Activated CD4-positive, alpha-beta T cell treated with anti-CD3 and anti-CD28 coated beads, Interleukin-10, Interleukin-2, amounts not matched to agents 100 ng/mL and 50 ng/mL, durations not matched to agents 16 hours and 8 hours (primary cell): ENCODE measurements at places on chromosomes 1 and 21.
A peak's percentile ranks its signal among the peaks of the same experiment; 100 is the strongest.

DNA sequence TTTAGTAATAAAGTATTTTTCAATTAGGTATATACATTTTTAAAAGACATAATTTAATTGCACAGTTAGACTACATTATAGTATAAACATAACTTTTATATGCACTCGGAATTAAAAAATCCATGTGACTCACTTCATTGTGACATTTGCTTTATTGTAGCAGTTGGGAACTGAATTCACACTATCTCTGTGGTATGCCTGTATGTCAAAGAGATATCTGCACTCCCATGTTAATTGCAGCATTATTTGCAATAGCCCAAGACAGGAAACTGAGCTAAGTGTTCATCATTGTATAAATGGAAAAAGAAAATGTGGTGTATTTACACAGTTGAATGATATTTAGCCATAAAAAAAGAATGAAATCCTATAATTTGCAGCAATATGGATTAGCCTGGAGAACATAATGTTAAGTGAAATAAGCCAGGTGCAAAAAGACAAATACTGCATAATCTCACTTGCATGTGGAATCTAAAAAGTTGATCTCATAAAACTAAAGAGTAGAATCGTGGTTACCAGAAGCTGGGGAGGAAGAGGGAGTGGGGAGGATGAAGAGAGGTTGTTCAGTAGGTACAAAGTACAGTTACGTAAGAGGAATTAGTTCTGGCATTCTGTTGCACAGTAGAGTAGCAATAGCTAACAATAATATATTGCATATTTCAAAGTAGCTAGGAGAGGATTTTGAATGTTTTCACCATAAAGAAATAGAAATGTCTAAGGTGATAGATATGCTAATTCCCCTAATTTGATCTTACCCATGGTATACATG lies 64.8 kb downstream of the DPT start:
- no peak for DNase-seq

DNA sequence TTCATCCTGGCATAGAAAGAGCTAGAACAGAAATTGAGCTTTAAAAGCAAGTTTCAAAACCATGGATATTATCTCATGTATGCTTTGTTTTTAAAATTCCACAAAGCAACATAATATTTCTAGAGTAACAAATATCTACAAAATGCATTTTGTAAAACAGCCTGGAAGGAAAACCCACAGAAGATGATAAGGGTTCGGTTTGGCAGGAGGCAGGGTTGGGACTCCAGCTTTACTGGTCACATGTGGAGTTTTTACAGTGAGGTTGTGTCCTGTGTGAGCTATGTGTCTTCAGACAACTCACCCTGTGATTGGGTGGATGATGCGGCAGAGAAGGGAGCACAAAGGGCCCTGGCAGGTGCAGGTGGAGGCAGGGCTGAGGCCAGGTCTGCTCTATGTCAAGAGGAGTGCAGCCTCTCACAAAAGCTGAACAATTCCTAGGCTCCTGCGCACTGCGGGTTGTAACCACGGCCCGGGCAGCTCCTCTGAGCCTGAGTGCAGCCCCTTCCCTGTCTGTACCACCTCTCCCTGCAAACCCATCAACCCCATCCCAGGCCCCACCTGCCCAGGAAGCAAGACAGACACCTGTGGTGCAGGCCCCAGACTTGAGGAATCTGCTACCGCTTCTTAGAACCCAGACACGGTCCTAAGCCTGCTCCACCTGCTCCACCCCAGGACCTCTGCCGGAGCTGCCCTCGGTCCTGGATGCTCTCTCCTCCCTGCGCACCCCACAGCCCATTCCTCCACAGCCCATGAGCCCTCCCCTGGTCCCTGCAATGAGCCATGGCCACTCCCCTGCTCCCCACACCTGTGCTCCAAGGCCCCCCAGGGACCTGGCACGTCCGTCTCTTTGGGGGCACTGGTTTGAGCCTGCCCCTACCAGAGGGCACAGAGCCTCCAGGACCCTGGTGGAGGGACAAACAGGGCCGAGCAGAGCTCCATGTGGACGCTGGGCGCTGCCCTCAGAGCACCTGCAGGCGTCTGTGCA lies 2.8 kb upstream of the COL18A1 start:
- no peak for DNase-seq

GRCh38 chr1:118370861-118371260 lies 185.8 kb upstream of the SPAG17 start:
- no peak for DNase-seq

GRCh38 chr21:46049890-46050667 lies 47.8 kb upstream of the COL6A2 start:
- no peak for DNase-seq

- DNase-seq, result no peak
Measured at GRCh38 chr1:112954017-112954650, 1.9 kb downstream of the SLC16A1 start.

GRCh38 chr1:10561955-10562354 lies 87.2 kb downstream of the PEX14 start:
- DNase-seq, result peak; percentile 23

DNA sequence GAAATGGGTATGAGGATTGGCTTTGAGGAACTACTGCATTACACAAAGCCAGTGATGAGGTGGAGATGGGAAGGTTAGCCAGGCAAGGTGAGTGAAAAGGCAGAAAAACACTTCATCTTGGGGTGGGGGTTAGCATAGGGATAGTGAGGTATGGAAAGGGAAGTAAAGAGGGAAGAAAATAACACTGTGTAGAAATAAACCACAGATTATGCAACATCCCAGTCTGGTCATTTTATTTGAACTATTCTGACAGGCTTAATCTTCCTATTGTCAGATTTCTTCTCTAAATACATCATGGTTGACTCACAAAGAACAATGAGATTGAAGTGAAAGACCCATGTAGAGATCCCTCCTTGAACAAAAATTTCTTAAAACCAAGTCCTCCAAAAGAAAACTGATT lies 640.2 kb downstream of the PTPRC start:
- DNase-seq, result no peak

DNA sequence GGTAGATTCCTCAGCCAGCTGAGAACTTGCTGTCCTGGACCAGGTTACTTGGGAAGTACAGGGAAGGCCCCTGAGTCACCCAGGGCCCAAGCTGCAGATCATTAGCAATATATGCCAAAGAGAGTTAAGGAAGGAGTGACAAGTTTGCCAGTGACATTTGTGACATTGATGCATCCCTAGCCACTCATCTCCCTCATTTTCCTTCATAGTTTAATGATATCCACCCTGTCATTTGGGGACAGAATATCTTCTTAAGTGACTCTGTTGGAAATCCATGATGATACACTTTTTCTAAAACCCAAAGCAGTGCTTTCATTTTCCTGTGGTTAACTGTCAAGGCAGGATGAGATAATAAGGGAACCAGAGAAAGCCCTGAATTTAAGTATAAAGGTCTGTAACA lies 3.2 kb downstream of the TNN start:
- no peak for DNase-seq

DNA sequence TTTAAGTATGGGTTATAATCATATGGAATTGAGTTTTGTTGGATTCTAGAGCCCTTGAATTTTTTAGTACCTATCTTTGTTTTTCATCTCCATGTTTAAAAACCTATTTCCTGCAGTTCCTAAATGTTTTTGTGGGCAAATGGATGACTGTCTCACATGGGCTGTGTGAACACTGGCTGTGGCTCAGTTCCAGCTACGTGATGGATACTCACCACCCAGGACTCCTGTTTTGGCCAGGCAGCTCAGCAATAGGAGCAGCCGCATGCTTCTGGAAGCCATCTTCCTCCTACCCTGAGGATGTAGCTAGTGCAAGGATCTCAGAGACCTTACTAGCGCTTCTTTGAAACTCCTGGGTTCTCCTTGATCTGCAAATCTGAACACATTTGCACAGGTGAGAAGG lies 2.8 kb downstream of the REG4 start:
- no peak for DNase-seq

GRCh38 chr1:236361909-236362590 lies 32.0 kb upstream of the EDARADD start:
- DNase-seq, result no peak

DNA sequence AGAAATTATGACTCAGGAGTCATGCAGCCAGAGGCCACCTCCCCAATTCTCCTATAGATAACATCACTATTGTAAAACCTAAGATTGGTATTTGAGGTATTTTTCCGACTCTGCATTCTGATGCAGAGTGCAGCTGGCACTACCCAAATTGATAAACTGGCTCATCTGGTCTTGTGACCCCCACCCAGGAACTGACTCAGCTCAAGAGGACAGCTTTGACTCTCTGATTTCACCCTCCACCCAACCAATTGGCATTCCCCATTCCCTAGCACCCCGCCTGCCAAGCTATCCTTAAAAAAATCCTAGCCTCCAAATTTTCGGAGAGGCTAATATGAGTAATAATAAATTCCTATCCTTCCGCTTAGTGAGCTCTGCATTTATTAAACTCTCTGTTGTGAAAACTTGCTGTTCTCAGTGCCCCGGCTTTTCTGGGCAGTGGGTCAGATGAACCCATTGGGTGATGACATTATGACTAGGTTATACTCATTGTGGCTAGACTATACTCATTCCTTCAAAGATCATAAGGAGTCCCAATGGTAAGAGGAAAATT lies 39.4 kb upstream of the EPS15 start:
- DNase-seq, result peak; percentile 93
